ENCODE measurements at places on chromosomes 6 and 20.

DNA sequence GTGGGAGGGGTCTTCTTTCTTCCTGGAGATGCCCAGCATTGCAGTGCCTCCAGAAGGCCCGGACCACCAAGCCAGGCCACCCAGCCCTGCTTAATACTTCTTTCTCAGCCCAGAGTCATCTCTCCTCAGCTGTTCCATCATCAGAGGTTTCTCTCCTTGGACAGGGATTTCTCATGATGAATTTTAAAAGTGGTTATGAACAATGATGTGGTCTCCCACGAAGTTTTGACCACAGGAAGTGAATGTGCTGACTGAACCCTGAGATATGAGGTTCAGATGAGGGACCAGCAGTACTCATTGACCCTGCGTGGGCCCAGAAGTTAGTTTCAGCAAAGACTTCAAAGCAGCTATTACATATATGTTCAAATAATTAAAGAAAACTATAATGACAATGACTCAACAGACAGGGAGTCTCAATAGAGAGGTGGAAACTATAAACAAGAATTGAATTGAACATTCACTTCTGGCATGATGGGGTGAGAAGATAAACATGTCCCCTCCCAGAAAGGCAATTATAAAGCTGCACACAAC lies 114.5 kb upstream of the SLC22A16 start:
- DNase-seq: no peak

GRCh38 chr20:49367113-49367512 lies 89.3 kb upstream of the ZNFX1 start:
- no peak for DNase-seq

GRCh38 chr20:61659246-61659993 lies 406.3 kb downstream of the TAF4 start:
- DNase-seq: no peak

GRCh38 chr20:6075428-6076219 lies 21.8 kb upstream of the LRRN4 start:
- DNase-seq: no peak

GRCh38 chr6:13638626-13639025 lies 23.5 kb downstream of the NOL7 start:
- no peak for DNase-seq

GRCh38 chr20:14950633-14951032 lies 613.2 kb upstream of the FLRT3 start:
- no peak for DNase-seq

GRCh38 chr20:61436667-61437279 lies 184.7 kb downstream of the CDH4 start:
- no peak for DNase-seq

Data from vagina (tissue), 2 donors.